Vagina (tissue), 2 donors: ENCODE measurements at places on chromosomes 2 and 18. TPM values are rescaled to one million over a fixed set of nuclear protein-coding genes. Genes with fewer than 3 reads are reported as not detected.

- no peaks in the 10 kb centered on the region for H3K4me1 ChIP-seq
- no peak overlapping the region for H3K27ac ChIP-seq
- no peak for DNase-seq
- H3K4me3 ChIP-seq: no peak overlapping the region
Observed at GRCh38 chr2:113976277-113976928, 86.5 kb downstream of the ACTR3 start.

DNA sequence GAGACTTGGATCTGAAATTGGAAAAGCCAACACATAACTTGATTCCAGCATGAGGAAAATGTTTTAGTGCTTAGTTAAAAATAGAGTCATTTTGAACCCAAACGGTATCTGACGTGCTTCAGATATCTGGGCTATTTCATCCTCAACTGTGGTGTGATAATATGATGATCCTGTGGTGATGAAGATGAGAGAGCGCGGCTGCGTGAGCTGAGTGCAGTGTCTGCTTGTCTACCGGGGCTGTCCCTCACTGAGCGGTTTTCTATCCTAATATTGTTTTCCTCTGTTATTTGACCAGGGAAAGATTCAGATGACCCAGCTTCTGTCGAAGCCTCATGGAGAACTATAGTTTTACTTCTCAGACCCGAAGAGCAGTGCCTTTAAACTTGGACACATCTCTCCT, 5.8 kb downstream of the TWIST2 start:
- DNase-seq: no peak
- no peaks in the 10 kb centered on the region for H3K36me3 ChIP-seq
- peaks cover 14% of the 10 kb centered on the region for H3K4me1 ChIP-seq
- peak overlapping the region; percentile 94 for H3K27ac ChIP-seq

DNA sequence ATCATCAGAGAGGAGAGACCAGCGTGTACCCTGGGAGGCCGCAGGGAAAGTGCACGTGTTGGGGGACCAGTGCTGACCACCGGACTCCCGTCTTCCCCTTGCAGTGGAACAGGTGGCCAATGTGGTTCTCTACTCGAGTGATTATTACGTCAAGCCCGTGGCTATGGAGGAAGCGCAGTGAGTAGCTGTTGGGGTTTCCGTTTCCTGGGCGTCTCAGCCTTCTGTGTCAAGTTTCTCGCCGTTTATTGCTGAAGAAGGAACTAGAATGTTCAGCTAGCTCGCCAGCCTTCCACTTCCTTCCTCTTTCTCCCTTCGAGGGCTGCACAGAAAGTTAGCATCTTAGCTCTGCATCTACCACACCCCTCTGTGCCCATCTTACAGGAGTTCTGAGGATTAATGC, 22.8 kb upstream of the DGKD start:
- no peaks in the 10 kb centered on the region for H3K36me3 ChIP-seq
- H3K4me3 ChIP-seq: no peak overlapping the region

DNA sequence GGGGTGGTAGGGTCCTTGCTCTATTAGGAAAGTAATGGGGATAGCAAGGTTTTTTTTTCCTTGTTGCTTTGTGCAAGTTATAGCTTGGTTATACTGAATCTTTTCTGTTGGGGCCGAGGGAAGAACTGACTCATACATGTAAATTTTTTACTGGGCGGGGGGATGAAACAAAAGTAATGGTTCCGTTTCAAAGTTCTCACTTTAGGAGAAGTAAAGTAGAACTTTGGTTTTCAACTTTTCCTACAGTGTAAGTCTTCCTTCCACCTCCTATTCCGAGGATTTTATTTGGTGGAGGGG, 1.1 kb downstream of the AFTPH start:
- no peak for DNase-seq
- H3K36me3 ChIP-seq: no peaks in the 10 kb centered on the region
- peak overlapping the region; percentile 87 for H3K4me3 ChIP-seq
- H3K27me3 ChIP-seq: no peaks in the 10 kb centered on the region

- no peak overlapping the region for H3K4me3 ChIP-seq
- no peak overlapping the region for H3K27ac ChIP-seq
- no peaks in the 10 kb centered on the region for H3K4me1 ChIP-seq
- DNase-seq: no peak
- no peaks in the 10 kb centered on the region for H3K27me3 ChIP-seq
- no peaks in the 10 kb centered on the region for H3K36me3 ChIP-seq
Observed at GRCh38 chr2:145350011-145350410, 830.1 kb upstream of the ZEB2 start.

DNA sequence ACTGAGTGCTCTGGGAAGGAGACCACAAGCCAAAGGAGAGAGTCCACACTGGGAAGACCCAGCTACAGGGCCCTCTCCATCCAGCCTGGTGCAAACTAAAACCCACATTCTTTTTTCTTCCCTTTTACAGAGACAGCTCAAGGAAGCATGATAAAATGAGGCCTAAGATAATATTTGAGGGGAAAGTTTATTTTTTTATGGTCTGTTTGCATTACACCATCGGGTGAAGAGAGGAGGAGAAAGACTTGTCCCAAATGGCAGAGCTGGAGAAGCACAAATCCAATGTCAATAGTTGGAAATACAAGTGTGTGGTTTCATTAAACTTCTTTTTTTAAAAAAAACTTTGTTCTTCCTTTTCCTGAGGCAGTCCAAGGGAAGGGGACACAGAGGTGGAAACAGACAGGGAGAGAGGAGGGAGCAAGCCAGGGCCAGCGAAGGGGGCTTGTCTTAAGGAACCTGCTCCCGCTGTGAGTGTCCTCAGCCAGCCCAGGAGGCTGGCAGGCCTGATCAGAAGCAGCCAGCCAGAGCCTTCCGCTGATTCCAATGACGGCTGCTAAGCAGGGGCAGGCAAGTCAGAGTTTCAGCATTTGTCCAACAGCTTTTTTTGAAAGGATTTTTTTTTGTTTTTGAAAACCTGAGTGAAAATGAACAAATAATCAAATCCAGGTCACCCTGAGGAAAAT, 203.8 kb upstream of the SIX2 start:
- no peaks in the 10 kb centered on the region for H3K27me3 ChIP-seq
- no peak overlapping the region for H3K4me3 ChIP-seq
- H3K27ac ChIP-seq: no peak overlapping the region
- DNase-seq: no peak
- H3K36me3 ChIP-seq: no peaks in the 10 kb centered on the region
- no peaks in the 10 kb centered on the region for H3K4me1 ChIP-seq

- H3K36me3 ChIP-seq: no peaks in the 10 kb centered on the region
- no peak overlapping the region for H3K27ac ChIP-seq
- no peak overlapping the region for H3K4me3 ChIP-seq
- DNase-seq: no peak
- H3K4me1 ChIP-seq: no peaks in the 10 kb centered on the region
Observed at GRCh38 chr2:204264085-204264553, 281.2 kb upstream of the PARD3B start.

- H3K4me1 ChIP-seq: no peaks in the 10 kb centered on the region
- no peaks in the 10 kb centered on the region for H3K27me3 ChIP-seq
Observed at GRCh38 chr2:78465707-78466106, 559.8 kb upstream of the REG3G start.

- no peaks in the 10 kb centered on the region for H3K27me3 ChIP-seq
- H3K36me3 ChIP-seq: no peaks in the 10 kb centered on the region
- no peak overlapping the region for H3K27ac ChIP-seq
- H3K4me1 ChIP-seq: no peaks in the 10 kb centered on the region
- no peak overlapping the region for H3K4me3 ChIP-seq
Observed at GRCh38 chr2:1611886-1612285, 132.4 kb downstream of the PXDN start.

- no peak overlapping the region for H3K27ac ChIP-seq
- peaks cover 7% of the 10 kb centered on the region for H3K4me1 ChIP-seq
- no peak for DNase-seq
- H3K27me3 ChIP-seq: no peaks in the 10 kb centered on the region
Observed at GRCh38 chr2:128491692-128492244, 173.1 kb upstream of the HS6ST1 start.

DNA sequence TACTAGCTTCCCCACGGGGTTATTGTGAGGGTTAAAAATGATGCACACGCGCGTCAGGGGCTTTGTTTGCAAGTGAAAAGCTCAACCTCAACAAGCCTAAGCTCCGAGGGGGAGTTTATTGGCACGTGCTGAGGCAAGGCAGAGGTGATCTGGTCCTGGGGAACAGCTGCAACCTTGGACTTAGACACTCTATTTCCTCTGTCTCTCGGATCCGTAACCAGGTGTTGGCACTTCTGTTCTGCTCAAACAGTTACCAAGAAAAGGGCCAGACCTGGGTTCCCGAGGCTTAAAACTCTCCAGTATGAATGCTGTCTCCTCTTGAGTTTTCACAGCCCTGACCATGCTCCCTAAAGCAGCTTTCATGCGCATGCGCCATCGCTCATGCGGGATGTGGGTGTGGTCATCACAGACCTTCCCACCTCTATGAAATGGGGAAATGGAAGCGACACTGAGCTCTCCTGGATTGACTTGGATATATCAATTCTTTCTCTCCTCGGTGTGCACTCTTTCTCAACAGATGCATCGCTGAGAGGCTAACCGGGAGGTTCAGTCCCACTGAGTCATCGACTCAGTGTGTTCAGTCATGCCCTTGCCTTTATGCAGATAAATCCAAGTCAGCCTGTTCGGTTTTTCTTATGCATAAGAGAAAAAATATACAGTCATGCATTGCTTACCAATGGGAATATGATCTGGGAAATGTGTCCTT, 19.9 kb upstream of the RAB31 start:
- H3K36me3 ChIP-seq: no peaks in the 10 kb centered on the region
- DNase-seq: no peak
- no peak overlapping the region for H3K27ac ChIP-seq
- peaks cover 25% of the 10 kb centered on the region for H3K4me1 ChIP-seq

DNA sequence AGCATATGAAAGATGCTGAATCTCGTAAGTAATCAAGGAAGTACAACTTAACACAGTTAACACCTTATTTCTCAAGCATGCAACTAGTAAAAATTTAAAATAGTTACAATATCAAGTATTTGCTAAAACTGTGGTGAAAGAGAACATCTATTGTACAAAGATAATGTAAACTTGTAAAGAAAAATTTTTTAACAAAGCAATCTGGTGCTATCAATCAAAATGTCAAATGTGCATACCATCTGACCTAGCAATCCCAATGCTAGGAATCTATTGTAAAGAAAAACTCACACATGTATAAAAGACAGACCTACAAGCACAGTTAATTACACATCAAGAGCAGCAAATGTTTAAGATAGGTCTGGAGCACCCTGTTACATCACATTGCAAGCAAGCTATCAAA, 90.1 kb downstream of the SLC66A3 start:
- H3K27me3 ChIP-seq: no peaks in the 10 kb centered on the region
- no peak overlapping the region for H3K4me3 ChIP-seq
- no peak overlapping the region for H3K27ac ChIP-seq

- no peak for DNase-seq
- peak overlapping the region; percentile 11 for H3K27ac ChIP-seq
- no peak overlapping the region for H3K4me3 ChIP-seq
Observed at GRCh38 chr18:10054366-10054765, 140.6 kb downstream of the VAPA start.

- no peaks in the 10 kb centered on the region for H3K27me3 ChIP-seq
- no peaks in the 10 kb centered on the region for H3K4me1 ChIP-seq
- no peak overlapping the region for H3K27ac ChIP-seq
- no peak overlapping the region for H3K4me3 ChIP-seq
- DNase-seq: no peak
- no peaks in the 10 kb centered on the region for H3K36me3 ChIP-seq
Observed at GRCh38 chr18:64103986-64104385, 44.9 kb downstream of the LINC00305 start.

DNA sequence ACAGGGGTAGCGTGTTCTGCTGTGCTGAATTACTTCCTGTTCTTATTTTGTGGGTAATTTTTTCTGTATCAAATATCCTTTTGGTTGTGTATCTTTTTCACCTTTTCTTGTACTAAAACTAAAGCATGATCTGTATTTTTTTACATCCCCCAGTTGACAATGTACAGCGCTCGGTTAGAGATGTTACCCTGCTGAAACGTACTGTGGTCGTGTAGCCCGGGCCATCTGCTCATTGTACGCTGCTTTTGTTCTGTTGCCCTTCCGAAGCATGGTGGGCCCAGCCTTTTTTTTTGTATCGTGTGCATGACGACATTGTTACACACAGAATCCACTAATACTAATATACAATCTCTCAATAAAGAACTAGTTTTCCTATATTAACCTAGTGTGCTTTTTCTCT, 233.1 kb downstream of the HAUS1 start:
- H3K36me3 ChIP-seq: no peaks in the 10 kb centered on the region
- DNase-seq: no peak

DNA sequence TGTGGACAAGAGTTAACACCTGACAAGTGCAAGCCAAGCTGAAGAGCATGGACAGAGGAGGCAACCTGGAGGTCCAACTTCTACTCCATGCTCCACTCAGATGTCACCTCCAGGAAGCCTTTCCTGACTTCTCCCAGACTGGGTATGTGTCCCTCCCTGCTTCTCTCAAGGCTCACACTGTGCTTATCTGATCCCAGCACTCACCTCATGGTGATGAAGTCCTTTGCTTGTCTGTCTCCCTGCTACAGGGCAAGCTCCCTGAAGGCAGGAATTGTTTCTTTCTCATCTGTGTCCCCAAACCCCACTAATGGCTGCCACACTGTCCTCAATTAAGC, 2.7 kb upstream of the SLC30A3 start:
- no peak for DNase-seq
- H3K27ac ChIP-seq: no peak overlapping the region
- no peak overlapping the region for H3K4me3 ChIP-seq
- peaks cover 30% of the 10 kb centered on the region for H3K27me3 ChIP-seq
- peaks cover 31% of the 10 kb centered on the region for H3K4me1 ChIP-seq

- DNase-seq: no peak
- H3K4me3 ChIP-seq: no peak overlapping the region
- no peaks in the 10 kb centered on the region for H3K27me3 ChIP-seq
- no peaks in the 10 kb centered on the region for H3K4me1 ChIP-seq
- H3K36me3 ChIP-seq: no peaks in the 10 kb centered on the region
Observed at GRCh38 chr2:12407160-12407559, 309.6 kb upstream of the TRIB2 start.

The PAX8 gene
- total RNA-seq: 1.7 TPM

The DOK6 gene
- 1.2 TPM for total RNA-seq

The PDCD1 gene
- 3.9 TPM for total RNA-seq

The ARHGAP15 gene
- 9.1 TPM for total RNA-seq

The STARD6 gene
- total RNA-seq: not detected

The PLB1 gene
- 2.5 TPM for total RNA-seq

The SEH1L gene
- 28.0 TPM for total RNA-seq

The IL1F10 gene
- total RNA-seq: not detected

The IL1R2 gene
- total RNA-seq: 63.3 TPM
